ENCODE measurements at places on chromosomes 16 and 17. TPM values are rescaled to one million over a fixed set of nuclear protein-coding genes. Genes with fewer than 3 reads are reported as not detected.

The CD300H gene
- not detected for total RNA-seq

The HSPB9 gene
- 0.40 TPM for total RNA-seq

The CCDC182 gene
- total RNA-seq: not detected

The MPO gene
- 0.28 TPM for total RNA-seq

The MYO15A gene
- 0.95 TPM for total RNA-seq

The LAT gene
- total RNA-seq: 3.4 TPM

Data from pancreas (tissue), 10 donors.